Activated CD4-positive, alpha-beta T cell treated with anti-CD3 and anti-CD28 coated beads, Interleukin-2, amount 50 U/mL, for 24 hours (primary cell): ENCODE measurements at places on chromosomes 12 and 14.

DNA sequence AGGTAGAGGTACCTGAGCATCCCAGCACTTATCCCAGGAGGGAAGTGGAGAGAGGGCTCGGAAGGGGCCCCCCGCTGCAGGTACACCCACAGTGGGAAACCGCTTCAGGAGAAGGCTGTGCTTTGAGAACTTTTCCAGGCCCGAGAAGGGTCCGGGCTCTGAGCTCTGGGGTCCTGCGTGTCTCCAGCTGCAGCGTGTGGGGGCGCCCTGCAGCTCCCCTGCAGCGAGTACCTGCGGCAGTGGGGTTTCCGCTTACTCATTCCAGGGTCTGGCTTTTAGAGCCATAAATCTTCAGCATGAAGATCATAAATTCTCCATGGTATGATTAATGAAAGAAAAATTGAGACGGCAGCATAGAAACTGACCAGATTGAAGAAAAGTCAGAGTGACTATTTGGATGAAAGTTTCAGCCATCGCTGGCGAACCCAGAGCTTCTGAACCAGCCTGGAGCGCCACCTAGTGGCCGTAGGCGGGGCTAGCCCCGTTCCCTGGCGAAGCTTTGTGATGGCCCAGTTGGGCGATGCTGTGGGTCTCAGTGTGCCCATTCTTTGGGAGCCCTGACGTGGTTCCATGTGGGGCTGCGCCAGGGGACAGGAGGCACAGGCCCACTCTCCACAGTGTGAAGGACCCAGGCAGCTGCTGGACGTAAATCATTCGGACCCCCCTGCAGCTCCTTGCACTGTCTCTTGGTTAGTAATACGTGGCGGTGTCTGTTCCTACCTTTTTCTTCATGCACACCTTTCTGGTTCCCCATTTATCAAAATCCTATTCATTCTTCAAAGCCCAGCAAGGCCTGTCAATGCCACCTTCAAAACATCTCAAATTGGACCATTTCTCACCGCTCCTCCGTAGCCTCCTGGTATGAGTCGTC, 198.2 kb downstream of the TSPAN9 start:
- DNase-seq: peak; percentile 54

- no peak for DNase-seq
Observed at GRCh38 chr14:87483271-87484260, 509.4 kb downstream of the GALC start.

DNA sequence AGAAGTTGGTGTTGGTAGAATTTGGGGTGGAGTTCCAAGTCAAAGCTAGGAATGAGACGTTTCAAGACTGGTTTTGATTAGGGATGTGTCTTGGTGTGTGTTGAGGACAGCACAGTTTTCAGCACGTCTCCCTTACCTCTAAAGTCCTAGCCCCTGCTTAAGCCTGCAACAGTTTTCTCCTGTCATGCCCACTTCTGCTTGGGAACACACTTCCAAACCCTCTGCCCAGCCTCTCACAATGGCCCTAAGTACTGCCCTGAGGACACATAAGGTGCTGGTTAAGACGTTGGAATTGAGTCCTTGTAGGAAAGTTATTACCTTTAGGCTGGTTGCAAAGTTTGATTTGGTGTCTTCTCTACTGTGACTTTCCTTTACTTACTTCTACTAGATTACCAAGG, 710 bp upstream of the BMAL2 start:
- DNase-seq: no peak

DNA sequence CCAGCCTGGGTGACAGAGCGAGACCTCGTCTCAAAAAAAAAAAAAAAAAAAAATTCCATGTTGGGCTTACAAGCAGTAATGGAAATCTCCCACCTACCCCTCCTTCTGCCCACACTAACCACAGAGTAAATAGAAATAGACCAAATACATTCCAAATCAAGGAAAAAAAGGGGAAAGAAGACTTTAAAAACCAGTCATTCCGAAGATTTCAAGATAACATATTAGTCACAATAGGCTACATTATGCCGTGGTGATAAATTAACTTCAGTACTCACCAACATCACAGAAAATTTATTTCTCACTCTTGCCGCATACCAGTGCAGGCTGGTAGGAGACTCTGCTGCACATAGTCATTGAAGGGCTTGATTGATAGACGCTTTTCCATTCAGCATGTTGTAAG, 15.5 kb upstream of the ETV6 start:
- no peak for DNase-seq

DNA sequence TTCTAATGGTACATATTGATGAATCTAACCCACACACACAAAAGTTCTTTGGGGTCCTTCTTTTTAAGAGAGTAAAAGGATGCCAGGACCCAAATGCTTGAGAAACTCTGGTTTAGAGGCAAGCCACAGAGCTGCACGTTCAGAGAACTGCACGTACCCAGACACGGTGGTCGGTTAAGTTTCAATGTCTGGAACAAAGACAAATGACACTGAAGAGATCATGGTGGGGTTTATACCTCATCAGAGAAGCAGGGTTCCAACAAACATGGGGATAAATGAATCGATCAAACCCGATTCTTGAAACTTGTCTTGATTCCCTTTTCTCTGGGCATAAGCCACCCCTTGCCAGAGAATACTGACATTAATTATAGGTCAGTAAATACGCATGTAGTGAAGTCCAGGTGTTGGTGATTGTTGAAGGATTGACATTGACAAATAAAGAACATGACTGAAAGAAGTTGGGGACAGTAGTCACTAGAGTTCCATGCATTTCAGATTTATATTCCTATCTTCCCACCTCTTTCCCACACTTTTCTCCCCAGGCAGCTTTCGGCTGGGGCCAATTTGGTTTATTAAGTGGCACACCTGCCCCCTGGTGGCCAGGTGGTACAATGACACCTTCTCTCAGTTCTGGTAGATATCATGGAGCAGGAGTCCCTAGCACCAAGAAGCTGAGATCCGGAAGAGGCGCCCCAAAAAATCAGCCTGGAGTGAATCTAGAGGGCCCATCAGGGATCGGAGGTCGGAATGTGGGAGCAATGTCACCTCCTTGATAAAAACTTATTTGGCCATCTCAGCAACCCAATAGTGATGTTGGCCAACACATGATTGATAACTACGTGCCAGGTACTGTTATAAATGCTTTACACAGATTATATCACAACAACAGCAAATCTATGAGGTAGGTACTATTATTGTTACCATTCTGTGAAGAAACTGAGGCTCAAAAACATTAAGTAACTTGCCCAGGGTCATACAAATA, 17.8 kb upstream of the HDAC7 start:
- DNase-seq: peak; percentile 58

DNA sequence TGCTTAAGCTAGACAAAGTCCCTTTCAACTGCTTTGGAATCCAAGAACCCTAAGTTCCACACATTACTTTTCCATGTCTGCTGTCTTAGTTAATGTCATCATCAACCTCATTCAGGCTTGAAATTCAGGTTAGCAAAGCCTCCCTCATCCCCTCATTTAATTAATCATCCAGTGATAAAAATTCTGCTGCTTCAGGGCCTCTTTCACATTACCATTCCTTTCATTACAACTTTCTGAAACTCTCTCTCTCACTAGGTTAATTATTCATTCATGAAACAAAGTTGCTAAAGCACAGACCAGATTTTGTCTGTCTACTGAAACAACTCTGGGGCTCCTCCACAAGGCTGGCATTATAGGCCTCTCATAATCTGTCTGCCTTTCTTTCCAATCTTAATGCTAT, 9.4 kb upstream of the VTI1B start:
- no peak for DNase-seq

DNA sequence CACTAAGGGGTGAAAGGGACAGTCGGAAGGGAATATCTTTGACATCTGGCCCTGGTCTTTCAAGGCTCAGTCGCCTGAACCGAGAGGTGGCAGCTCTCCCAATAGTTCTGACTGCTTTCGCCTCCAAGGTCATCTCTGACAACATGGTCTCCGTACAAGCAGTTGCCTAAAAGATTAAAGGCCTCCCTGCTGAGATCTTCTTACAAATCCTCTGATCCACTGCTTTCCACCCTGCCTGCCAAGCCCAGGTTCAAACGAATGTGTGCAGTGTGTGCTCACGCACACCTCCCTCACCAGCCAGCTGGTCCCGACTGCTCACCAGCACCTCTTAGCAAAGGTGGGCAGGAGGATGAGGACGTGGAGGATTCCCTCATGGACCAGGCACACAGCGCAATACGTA, 10.4 kb downstream of the B4GALNT3 start:
- DNase-seq: no peak

DNA sequence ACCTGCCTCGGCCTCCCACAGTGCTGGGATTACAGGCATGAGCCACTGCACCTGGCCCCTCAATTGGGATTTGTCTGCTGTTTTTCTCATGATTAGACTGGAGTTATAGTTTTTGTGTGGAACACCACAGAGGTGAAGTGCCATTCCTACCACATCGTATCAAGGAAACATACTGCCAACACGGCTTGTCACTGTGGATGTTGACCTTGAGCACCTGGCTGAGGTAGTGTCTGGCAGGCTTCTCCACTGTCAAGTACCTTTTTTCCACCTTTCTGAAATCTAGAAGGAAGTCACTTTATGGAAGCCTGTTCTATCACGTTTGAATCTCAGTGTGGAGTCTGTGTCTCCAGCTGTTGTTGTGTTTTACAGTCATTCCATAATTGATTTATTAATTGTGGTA, 21.4 kb upstream of the SEL1L start:
- no peak for DNase-seq

DNA sequence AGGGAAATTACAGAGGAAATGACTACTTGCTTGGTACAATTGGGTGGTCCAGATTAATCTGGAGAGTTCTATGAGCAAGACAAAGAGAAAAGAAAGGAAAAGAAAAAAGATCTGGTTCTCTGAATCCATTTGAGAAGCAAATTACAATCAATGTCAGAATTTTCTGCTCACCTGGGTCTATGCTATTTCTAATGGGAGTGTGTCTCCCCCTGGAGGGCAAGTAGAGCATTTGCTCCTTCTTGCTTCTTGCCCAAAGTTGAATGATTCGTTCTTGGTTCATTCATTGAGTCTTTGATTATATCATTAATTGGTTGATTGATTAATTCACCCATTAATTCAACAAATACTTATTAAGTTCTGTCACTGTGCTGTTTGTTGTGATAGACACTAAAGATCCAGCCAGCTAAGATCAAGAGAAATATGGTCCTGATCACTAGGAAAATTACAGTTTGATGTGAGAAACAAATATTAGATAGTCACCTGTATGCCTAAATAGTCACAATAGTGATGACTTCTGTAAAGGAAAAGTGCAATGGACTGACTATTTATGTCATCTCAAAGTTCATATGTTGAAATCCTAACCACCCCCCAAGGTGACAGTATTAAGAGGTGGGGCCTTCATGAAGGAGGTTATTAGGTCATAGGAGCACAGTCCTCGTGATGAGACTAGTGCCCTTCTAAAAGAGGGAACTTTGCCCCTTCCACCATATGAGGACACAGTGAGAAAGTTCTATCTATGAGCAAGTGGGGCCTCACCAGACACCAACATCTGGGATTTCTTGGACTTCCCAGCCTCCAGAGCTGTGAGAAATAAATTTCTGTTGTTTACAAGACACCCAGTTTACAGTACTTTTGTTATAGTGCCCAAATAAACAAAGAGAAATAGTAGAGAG, 8.0 kb upstream of the ASB8 start:
- no peak for DNase-seq

DNA sequence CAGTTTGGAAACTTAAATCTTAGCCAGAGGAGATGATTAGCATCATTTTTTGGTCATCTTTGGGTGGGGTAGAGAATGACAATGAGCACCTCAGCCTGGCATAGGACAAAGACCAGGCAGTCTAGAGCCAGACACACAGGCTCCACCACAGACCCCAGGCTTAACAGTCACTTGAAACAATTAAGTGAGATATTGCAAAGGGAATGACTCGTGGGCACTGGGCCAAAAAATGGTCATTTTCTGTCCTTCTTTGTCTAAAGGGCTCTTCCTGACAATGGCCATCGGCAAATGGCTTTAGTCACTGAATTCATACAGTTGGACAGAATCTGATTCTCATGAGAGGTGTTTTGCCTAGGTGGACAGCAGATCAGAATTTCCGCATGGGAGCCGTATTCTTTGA, 78.0 kb upstream of the DICER1 start:
- no peak for DNase-seq

GRCh38 chr14:45587142-45587541, 334.1 kb upstream of the MIS18BP1 start:
- no peak for DNase-seq

GRCh38 chr14:103538291-103539055, 9.5 kb downstream of the TRMT61A start:
- DNase-seq: no peak

DNA sequence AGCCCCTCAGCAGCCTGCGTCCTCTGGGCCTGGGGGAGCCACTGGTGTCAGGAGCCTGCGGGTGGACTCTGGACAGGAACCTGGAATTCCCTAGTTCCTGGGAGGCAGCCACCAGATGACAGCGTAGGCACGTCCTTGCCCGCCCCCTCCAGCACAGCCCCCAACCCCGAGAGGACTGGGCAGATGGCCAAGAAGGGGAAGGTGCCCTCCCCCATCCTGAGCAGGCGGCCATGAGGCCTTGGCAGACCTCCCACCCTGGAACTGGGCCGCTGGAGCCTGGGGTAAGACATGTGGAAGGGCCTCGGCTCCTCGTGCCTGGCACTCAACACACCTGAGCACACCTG, 60.4 kb upstream of the FBRSL1 start:
- no peak for DNase-seq

DNA sequence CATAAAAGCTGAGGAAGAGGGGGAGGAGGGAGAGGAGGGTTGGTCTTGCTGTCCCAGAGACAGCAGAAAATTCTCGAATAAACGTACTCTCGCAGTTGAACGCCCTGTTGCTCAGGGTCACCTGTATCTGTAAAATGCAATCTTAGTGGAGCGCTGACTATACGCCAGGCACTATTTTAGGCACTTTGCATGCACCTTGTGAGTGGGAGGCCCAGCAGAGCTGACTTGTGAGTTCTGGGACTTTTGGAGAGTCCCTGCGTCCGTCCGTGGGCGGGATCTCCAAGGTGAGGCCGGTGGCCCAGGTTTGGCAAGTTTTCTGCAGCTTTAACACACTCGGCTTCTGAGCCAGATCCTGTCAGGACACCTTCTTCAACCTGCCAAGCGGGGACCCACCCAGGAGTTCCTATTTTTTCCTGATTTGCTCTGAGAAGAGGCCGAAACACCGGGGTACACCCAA, 32.5 kb upstream of the PLEKHG6 start:
- peak; percentile 11 for DNase-seq

DNA sequence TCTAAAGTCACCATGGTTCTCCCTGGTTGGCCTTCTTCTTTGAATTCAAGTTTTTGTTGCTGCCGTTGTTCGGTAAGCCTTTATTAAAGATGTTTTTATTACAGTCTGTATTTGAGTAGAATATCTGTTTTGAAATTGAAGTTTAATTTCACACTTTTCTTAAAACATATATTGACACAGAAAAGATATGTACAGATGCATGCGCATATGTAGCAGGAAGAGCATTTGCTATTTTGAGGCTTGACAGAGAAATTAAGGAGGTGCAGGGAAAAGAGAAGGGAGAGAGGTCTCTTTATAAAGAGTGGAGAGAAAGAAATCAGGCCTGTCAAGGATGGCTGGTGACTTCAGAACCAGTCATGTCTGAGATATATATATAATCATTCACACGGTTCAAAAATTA, 46.0 kb upstream of the TRIM9 start:
- no peak for DNase-seq

GRCh38 chr12:2733493-2734355, 61.0 kb upstream of the FKBP4 start:
- DNase-seq: no peak
